Activated T-helper 17 cell treated with anti-CD3 and anti-CD28 coated beads, Interleukin-2, amount 50 U/mL, for 72 hours (primary cell): ENCODE measurements at places on chromosomes 7 and 10. TPM values are rescaled to one million over a fixed set of nuclear protein-coding genes. Genes with fewer than 3 reads are reported as not detected.

The CTTNBP2 gene
- not detected for total RNA-seq

The ELFN1 gene
- 0.19 TPM for total RNA-seq

The BTBD16 gene
- total RNA-seq: not detected

The GNGT1 gene
- not detected for total RNA-seq

The PIP gene
- total RNA-seq: not detected

The MMP21 gene
- not detected for total RNA-seq

The RTKN2 gene
- total RNA-seq: 5.6 TPM

The IFIT1 gene
- 0.58 TPM for total RNA-seq

The JAZF1 gene
- 5.7 TPM for total RNA-seq

The SLC25A13 gene
- 12.8 TPM for total RNA-seq

GRCh38 chr7:194252-195009, 2.1 kb downstream of the FAM20C start:
- no peaks in the 10 kb centered on the region for H3K36me3 ChIP-seq
- ATAC-seq: no peak
- no peak overlapping the region for H3K4me3 ChIP-seq
- no peaks in the 10 kb centered on the region for H3K4me1 ChIP-seq
- H3K27ac ChIP-seq: no peak overlapping the region

DNA sequence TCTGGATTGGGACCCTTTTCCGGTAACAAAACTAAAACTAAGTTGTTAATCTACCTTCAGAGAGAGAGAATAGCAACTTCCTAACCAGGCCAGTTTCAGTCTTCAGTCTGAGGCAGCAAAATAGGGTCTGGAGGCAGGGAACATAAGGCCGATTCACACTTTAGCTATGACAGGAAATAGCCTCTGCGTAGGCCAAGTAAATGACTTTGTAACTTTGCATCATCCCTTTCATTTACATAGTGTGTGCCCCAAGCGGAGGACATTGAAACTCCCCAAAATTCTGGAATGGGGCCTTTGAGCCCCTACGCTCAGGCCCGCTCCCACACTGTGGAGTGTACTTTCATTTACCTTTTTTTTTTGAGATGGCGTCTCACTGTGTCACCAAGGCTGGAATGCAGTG, 1.7 kb upstream of the UPP1 start:
- H3K4me1 ChIP-seq: peaks cover 50% of the 10 kb centered on the region
- peaks cover 49% of the 10 kb centered on the region for H3K36me3 ChIP-seq
- peak overlapping the region; percentile 92 for H3K27ac ChIP-seq
- H3K27me3 ChIP-seq: no peaks in the 10 kb centered on the region

DNA sequence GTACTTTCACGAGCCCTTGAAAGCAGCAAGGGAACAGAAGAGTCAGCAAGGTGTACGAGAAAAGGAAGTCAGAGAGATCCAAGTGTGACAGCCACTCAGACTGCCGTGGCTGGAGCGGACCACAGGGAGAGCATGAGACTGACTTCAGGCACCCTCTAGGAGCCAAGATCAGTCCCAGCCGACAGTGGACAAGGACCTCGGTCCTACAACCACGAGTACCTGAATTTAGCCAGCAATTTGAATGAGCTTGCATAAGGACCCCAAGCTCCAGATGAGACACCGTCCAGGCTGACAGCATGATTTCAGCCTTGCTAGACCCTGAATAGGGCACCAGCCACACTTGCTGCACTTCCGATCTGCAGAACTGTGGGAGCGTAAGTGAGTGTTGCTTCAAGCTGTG, 13.7 kb upstream of the EBF3 start:
- no peak overlapping the region for H3K27ac ChIP-seq
- no peak overlapping the region for H3K4me3 ChIP-seq
- H3K36me3 ChIP-seq: no peaks in the 10 kb centered on the region
- H3K27me3 ChIP-seq: peaks cover 60% of the 10 kb centered on the region
- no peak for ATAC-seq

DNA sequence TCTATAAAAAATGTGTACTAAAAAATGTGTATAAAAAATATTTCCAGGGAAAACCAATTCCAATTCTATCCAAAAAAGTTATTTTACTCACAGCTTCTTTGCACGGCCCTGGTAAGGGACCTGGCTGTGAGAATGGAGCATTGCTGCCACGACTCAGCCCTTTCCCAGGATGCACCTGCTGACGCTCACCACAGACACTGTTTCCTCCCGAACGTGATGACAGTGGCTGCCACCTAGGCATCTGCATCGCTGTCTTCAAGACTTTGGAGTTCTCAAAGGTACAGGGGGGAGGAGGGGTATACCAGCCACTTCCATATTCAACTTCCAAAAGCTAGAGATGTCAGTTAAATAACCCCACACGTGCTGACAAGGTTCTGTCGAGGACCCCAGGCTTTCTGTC, 23.9 kb upstream of the PTPRN2 start:
- ATAC-seq: no peak
- H3K36me3 ChIP-seq: peaks cover 22% of the 10 kb centered on the region
- no peak overlapping the region for H3K4me3 ChIP-seq

- H3K4me3 ChIP-seq: no peak overlapping the region
- no peak for ATAC-seq
- no peaks in the 10 kb centered on the region for H3K36me3 ChIP-seq
These were observed 86.6 kb downstream of the ADARB2 start for GRCh38 chr10:1650542-1651269.

- H3K27ac ChIP-seq: no peak overlapping the region
- H3K4me1 ChIP-seq: peaks cover 30% of the 10 kb centered on the region
- no peaks in the 10 kb centered on the region for H3K27me3 ChIP-seq
- ATAC-seq: no peak
These were observed 29.4 kb downstream of the HIPK2 start for GRCh38 chr7:139748373-139748765.

DNA sequence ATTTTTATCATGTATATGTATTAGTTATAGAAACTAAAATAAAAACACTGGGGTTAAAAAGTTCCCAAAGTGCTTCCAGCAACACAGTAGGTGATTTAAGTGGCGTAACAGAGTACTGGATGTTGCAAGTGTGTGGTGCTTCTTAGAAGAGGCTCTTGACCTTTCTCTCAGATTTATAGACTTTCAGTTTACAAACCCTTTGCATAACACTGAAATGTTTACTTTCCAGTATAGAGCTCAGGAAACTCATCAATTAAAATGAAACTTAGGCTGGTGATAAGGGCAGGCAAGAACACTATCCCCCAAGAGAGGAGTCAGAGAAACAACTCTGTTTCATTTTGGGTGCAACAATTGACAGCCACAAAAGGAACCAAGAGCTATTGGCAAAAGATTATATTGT, 27.5 kb upstream of the SMC3 start:
- peaks cover 13% of the 10 kb centered on the region for H3K4me1 ChIP-seq
- H3K27ac ChIP-seq: no peak overlapping the region
- ATAC-seq: no peak
- peaks cover 8% of the 10 kb centered on the region for H3K36me3 ChIP-seq

DNA sequence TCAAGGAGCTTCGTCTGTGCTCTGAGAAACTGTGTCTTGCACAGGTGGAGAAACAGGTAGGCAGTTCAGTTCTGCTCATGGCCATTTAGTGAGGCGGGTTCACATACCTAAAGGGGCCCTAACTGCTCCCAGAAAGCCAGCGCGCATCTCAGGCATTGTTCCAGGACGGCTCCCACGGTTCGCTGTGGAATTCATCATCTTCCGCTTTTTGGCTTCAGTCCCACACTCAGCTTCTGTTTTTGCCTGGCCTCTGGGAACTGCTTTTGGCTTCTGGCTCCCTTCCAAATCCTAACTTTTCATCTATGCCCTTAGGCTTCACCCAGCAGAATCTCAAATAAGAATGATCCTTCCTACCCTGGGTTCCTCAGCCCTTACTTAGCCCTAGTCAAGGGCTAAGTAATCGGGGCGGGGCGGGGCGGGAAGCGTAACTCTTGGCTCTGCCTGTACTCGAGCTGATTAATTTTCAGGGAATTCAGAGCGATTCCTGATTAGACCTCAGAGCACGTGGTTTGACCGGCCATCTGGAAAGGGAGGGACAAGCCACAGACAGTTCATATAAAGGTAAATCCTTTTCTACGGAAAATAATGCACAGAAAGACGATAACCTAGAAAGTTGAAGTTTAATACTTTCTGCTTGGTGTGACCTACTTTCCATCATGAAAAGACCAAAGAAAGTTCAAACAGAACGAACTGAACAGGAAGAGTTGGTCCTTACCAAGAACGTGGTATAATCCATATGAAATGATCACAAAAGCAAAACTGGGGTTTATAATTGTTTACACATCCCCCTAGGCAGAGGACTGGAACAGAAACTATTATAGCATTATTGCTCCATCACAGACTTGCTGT, 105.7 kb downstream of the ST8SIA6 start:
- H3K4me1 ChIP-seq: no peaks in the 10 kb centered on the region
- ATAC-seq: no peak
- no peak overlapping the region for H3K4me3 ChIP-seq
- H3K27ac ChIP-seq: no peak overlapping the region
- H3K27me3 ChIP-seq: peaks cover 7% of the 10 kb centered on the region

DNA sequence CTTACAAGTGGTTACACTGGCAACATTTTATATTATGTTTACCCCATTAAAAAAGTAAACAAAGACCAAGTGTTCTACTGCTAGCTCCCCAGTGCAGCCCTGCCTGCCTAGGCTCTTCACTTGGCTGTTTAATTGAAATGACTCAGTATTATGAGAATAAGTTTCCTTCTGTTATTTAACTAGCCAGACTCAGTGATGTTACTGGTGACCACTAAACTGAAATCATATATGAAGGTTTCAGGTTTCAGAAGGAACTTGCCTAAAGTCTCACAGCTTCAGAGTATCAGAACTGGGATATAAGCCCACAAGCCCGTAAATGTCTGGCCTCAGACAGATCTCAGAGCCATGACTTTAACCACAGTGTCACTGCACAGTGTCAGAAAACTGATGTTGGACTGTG, 66.8 kb upstream of the EXOC4 start:
- no peak overlapping the region for H3K4me3 ChIP-seq
- no peaks in the 10 kb centered on the region for H3K4me1 ChIP-seq
- no peaks in the 10 kb centered on the region for H3K36me3 ChIP-seq
- peaks cover 7% of the 10 kb centered on the region for H3K27me3 ChIP-seq
- ATAC-seq: no peak

DNA sequence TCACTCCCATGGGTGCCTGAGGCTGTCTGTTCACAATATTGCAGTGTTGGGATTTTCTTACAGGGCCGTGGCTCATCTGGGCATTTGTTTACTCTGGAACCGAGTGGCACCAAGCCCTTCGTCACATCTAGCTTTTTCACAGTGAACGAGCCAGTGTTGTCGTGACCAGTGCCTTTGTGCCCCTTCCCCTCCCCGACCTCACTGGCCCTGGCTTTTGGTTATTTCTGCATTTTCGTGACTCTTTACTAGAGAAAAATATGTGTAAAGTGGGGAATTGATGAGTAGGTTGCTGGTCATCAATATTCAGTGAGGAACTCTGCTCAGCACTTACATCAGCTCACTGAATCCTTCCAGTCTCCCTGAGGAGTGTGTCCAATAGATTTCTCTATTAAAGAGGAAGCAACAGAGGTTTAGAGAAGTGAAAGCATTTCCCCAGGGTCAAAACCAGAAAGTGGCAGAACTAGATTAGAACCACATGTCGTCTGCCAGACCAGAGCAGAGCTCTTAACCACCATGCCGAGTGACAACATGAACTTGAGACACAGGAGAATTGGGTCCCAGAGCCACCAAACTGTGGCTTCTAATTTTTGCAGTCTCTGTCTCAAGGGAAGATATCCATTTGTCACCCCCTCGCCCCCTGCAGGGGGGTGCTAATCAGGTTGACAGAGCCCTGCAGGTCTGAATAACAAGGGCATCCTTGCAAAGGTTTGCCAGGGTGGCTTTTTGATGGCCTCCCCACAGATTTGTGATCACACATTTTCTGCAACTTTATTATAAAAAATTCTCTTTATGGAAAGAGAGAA, 125.3 kb downstream of the CHN2 start:
- no peaks in the 10 kb centered on the region for H3K27me3 ChIP-seq
- H3K4me1 ChIP-seq: no peaks in the 10 kb centered on the region
- H3K4me3 ChIP-seq: no peak overlapping the region
- no peak for ATAC-seq
- no peak overlapping the region for H3K27ac ChIP-seq
- H3K36me3 ChIP-seq: no peaks in the 10 kb centered on the region

DNA sequence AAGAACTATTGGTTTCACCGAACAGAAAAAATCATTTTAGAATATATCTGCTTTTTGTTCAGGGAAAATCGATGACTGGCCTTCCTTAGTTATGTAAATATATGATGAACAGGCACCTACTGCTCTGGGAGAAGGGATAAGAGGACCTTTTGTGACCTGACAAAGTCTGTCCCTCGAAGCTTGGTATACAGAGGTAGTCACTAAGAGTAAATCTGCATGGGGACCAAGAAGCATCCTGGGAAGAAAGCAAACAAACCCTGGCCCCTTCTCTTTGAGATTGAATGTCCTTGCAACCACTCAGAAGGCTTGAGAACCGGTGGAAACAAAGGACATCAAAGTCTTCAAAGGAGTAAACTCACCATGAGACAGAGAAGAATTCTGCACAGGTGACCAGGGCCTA, 52.3 kb downstream of the SKIDA1 start:
- no peak overlapping the region for H3K27ac ChIP-seq
- H3K36me3 ChIP-seq: no peaks in the 10 kb centered on the region
- no peaks in the 10 kb centered on the region for H3K27me3 ChIP-seq
- no peaks in the 10 kb centered on the region for H3K4me1 ChIP-seq
- ATAC-seq: no peak

GRCh38 chr7:2243458-2243857, 1.4 kb downstream of the NUDT1 start:
- no peak overlapping the region for H3K27ac ChIP-seq
- H3K4me3 ChIP-seq: peak overlapping the region; percentile 93
- H3K36me3 ChIP-seq: peaks cover 15% of the 10 kb centered on the region

- H3K4me1 ChIP-seq: no peaks in the 10 kb centered on the region
- ATAC-seq: no peak
- peaks cover 8% of the 10 kb centered on the region for H3K27me3 ChIP-seq
- no peak overlapping the region for H3K27ac ChIP-seq
These were observed 602.7 kb upstream of the FOXK1 start for GRCh38 chr7:4079366-4079765.

GRCh38 chr7:94060752-94061151, 56.6 kb upstream of the BET1 start:
- no peaks in the 10 kb centered on the region for H3K36me3 ChIP-seq
- H3K4me3 ChIP-seq: no peak overlapping the region
- ATAC-seq: peak; percentile 80

DNA sequence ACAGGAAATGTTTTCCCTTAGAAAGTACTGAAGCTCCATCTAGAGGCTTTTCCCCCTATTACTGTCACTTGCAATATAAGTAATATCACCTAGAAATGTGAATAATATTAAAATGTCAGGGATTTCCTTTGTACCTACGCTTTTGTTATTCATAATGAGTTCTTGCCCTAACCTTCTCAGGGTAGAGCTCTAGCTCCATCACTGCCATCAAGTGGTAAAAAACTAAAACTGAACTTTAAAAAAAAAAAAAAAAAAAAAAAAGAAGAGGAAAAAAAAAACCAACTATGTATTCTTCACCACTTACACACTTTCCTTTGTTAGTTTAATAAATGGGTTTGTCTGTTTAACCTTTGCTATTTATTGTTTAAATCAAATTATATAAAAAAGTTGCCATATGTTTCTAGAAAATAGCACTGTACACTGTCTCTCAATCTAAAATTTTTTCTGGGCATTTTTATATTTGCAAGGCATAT, 49.9 kb downstream of the DNAJC1 start:
- H3K4me3 ChIP-seq: no peak overlapping the region
- no peaks in the 10 kb centered on the region for H3K36me3 ChIP-seq
- ATAC-seq: peak; percentile 90
- H3K27me3 ChIP-seq: no peaks in the 10 kb centered on the region
